ENCODE measurements at places on chromosomes 4 and X.

DNA sequence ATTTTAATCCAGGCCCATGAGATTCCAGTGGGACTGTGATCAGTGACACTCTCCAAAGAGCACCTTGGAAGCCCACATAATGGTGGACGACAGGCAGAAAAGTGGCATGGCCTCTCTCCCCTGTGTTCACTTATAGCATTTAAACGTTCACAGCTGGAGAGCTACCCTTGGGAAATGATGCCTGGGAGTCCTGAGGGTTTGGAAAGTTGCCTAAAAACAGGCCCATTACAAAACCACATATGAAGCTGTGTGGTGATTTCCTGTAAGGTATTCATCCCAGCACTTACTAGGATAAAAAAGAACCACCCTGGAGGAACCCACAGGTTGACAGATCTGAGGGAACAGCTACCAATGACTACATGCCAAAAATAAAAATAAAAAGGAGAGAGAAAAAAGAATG lies 193.2 kb downstream of the RASL11B start:
- peak; percentile 57 for DNase-seq

- no peak for DNase-seq
These were observed 2.4 kb downstream of the NKX3-2 start for GRCh38 chr4:13541720-13542576.

GRCh38 chrX:41556958-41557357 lies 109.8 kb downstream of the NYX start:
- no peak for DNase-seq

- no peak for DNase-seq
These were observed 823.2 kb upstream of the FRG1 start for GRCh38 chr4:189117426-189117825.

DNA sequence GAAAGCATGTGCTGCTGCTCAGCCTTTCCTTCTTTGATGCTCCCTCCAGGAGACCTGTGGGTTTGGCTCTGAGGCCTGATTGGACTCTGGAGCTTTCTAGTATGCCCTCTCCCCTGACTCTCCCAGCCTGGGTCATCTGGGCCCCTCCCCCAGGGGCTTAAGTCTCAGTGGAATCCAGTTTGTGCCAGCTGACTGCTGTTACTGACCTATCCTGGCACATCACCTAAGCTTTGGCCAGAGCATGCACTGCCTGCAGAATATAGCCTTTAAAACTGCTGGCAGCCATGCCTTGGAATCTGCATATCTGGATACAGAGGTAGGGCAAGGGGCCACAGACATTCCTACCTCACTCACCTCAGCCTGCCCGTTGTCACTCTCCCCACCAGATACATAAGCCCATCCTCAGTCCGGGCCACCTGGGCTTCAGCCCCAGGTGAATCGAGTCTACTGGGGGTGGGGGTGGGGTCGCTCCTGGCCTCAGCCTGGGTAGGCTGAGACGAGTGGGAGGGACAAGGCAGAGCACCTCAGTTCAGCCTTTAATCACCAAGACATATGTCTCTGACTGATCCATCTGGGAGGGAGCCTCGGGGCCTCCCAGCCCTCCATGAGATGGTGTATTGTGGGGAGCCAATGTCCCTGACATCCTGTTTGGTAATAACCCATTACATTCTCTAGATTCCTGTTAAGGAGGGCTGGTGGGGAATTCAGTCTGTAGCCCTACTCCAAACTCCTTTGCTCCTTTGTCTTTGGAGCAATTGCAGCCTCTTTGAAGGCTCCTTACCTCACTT lies 61.2 kb downstream of the STARD8 start:
- no peak for DNase-seq
